Right atrium auricular region (tissue), 2 donors: ENCODE measurements at places on chromosomes 16 and 17.

DNA sequence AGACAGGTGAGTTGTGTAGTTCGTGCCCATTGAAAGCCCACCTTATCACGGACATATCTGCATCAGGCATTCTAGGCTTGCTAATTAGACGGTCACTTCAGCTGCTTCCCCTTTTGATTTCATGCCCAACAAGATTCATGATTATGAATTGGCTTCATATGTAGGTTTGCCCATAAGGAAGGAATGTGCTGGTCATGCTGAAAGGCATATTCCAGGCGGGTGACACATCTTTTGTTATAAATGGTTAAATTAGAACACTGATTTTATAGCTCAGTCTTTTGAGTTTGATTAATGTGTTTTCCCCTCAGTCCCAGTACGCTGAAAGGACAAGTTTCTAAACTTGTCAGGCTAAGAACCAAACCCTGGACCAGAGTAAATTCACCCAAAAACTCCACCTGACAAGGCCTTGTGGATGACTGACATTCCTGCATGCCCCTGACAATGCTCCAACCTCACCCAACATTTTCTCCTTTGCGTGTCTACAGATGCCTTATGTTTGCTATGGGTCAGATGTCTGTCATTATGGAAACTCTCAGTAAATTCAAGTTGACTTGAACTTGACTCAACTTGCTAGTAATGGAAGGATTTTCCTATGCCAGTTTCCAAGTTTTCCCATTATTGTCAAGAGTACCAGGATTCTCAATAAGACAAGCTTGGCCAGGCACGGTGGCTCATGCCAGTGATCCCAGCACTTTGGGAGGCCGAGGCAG is 421.9 kb downstream of the PMP22 start:
- DNase-seq, result no peak

GRCh38 chr16:86392436-86393152 is 117.7 kb upstream of the FOXF1 start:
- no peak for DNase-seq

DNA sequence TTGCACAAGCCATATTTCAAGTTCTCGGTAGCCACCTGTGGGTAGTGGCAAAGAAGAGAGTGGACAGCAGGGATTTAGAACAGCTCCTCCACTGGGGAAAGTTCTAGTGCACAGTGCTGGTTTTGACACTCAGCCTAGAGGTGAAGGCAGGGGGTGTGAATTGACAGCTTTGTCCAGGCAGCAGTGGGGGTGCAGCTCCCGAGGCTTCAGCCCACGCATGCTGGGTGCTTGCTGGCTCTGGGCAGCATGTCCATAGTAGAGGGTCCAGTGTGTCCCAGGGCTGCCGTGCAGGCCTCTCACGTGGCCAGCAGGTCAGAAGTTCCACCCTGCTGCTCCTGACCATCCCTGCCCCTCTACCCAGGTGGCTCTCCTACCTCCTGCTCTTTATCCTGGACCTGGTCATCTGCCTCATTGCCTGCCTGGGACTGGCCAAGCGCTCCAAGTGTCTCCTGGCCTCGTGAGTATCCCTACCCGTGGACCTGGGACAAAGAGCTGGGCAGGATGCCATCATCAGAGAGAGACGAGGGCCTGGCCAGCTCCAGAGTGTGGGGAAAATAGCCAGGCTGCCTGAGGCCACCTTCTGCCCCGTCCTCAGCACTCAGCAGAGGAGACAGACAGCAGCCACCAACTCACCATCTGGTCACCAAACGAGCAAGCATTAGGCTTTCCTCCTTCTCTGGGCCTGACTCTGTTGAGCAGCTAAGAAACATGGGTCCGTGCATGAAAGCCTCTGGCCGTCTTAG is 29.8 kb downstream of the TTYH2 start:
- DNase-seq, result no peak

- no peak for DNase-seq
Measured at GRCh38 chr17:81049372-81049911, 14.5 kb downstream of the BAIAP2 start.

DNA sequence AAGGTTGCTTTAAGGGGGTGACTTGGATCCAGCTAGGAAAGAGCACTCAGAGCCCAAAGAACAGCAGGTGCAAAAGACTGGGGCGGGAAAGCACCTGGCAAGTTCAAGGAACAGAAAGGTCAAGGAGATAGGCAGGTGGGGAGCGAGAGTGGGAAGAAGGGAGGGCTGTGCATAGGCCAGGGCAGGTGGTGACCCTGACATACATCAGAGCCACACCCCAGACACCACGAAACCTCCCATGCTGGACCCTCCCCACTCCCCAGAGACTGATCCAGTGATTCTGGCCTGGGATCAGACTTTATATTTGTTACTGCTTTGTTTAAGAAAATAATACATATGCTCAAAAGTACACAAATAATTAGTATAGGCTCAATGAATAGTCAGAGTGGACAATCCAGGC is 48.5 kb upstream of the RBFOX3 start:
- peak; percentile 26 for DNase-seq

DNA sequence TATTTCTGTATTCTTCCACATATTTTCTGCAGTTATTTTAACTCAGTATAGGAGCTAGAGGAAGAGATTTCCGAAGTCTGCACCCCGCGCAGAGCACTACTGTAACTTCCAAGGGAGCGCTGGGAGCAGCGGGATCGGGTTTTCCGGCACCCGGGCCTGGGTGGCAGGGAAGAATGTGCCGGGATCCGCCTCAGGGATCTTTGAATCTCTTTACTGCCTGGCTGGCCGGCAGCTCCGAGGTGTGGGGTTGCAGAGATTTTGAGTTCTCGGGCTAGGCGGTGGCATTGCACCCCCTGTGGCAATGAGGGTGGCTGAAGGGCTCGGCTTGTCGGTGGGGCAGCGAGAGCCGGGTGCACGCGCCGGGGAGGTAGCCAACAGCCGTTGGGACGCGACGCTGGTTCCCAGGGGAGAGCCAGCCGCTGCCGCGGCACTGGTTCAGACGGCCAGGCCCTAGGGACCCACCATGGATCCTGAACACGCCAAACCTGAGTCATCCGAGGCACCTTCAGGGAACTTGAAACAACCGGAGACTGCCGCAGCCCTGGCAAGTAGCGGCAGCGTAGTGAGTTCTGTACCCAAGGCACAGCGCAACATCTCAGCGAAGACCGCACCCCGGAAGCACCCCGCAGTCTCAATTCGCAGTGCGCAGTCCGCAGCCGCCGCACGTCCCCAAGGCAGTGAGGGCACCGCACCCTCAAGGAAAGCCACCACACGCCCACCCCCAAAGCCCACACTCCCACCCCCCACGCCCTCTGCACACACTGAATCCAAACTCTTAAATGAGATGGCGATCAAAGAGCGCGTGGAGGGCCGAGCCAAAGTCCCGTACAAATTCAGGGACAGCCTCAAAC is at the start of gene CMTM1:
CMTM1 (plus strand) TSS at position 389 of the 851 bp plus-strand sequence; CDS start at position 464, 75 bp downstream.
- no peak for DNase-seq

DNA sequence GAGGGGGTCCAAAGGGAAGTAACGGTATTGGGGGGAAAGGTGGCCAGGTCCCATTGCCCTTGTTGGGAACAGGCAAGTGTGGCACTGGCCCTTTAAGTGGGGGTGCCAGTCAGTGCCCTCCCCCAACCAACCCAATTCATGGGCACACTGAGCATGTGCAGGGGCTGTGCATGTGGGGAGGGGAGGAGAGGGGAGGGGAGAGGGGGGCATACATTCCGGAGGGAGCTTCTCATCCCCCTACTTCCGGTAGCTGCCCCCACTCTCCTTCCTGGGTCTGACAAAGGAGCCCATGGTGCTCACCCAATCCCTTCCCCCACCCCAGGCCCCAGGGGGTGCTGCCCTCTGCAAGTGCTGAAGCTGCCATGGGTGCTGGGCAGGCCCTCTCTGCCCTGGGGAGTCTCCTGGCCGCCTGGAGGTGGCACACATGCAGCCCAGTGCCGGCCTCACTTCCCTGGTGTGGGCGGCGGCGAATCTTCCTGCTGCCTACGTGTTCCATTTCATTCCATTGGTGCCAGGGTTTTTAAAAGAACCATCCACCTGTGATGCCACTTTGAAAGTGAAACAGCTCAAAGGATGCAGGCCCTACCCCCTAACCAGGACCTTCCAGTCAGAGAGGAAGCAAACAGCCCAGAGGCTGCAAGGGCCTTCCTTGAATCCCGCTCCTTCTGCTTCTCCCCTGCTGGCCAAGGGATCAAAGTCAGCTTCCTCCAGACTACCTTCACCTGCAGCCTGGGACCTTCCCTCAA is 11.0 kb downstream of the HEXIM2 start:
- no peak for DNase-seq

DNA sequence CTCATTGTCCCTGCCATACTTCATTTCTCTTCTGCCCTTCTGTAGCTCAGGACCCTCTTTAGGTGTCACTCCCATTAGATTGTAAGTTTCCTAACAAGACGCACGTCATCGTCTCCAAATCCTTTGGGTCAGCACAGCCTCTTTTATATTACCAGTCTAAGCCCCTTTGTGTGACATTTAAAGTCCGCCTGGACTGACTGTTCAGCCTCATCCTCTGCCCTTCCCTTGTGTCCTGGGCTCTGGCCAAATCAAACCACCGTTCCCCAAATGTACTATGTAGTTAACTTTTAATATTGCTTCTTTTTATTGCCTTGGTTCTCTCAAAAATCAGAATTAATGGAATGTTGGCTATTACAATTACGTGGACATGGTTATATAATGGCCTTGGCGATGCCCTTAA is 38.2 kb downstream of the PITPNC1 start:
- DNase-seq, result no peak

DNA sequence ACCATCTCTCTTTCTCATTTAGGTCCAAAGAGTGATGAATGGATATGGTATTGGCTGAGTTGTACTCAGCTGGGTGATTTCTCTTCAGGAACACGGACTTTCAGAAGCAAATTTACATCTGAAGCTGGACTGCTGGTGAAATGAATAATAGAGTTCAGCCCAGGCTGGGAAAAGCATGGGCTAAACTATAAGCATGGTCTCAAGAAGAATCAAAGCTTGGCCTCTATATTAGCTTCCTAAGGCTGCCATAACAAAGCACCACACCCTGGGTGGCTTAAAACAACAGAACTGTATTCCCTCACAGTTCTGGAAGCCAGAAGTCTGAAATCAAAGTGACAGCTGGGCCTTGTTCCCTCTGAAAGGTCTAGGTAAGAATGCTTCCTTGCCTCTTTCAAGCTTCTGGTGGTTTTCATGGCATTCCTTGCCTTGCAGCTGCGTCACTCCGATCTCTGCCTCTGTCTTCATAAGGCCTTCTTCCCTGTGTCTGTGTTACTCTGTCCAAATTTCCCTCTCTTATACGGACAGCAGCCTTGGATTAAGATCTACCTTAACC is 89.8 kb upstream of the CES5A start:
- no peak for DNase-seq

DNA sequence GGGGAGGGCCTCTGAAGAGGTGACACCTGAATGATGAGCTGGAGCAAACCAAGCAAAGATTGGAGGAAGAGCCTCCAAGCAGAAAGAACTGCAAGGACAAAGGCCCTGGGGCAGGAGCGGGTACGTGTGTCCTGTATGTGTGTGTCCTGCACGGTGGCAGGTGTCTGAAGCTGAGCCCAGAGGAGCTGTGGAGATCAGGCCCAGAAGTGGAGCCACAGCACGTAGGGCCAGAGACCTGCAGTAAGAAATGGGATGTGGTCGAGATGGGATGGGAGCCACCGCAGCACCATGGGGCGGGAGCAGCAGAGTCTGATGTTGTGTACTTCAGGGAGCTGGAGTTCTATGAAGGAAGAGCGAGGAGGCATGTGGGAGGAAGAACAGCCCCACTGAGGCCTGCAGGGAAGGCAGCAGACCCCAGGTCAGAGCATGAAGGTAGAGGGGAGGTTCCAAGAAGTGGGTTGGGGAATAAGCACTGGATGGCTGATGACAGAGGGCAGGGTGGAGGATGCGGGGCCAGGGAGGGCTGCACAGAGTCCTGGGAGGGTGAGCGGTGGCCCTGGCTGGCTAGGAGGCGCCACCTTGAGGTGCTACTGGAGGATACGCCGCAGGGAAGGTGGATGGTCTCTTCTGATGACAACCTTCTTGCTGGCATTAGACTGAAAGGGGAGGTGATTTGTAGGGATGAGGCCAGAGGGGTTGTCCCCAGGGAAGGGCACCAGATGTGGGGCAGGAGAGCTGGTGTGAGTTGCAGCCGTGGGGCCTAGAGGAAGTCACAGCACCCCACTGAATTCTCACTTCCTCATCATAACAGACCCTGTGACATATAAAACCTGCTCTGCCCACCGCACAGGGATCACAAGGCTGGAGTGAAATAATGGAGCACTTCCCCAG is 10.6 kb upstream of the CETP start:
- DNase-seq, result no peak

- DNase-seq, result no peak
Measured at GRCh38 chr17:62825182-62825581, 17.1 kb upstream of the MARCHF10 start.

DNA sequence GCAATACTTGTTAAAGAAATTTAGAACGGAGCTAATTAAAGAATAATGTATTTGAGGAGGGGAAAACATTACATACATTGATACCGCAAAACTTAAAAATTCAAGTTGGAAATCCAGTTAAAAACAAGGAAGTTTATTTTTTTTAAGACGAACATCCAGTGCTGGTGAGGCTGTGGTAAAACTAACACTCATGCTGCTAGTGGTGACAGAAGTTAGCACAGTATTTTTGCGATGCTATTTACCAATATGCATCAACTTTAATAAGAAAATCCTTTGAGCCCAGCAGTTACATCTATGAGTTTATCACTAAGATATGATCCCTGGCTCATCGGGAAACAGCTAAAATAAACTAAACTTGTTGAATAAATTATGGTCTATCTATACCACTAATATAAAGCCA is 31.7 kb downstream of the GSPT1 start:
- no peak for DNase-seq

GRCh38 chr17:14331225-14331981 is 30.5 kb downstream of the HS3ST3B1 start:
- no peak for DNase-seq

GRCh38 chr16:10954903-10955302 is 10.5 kb downstream of the CLEC16A start:
- no peak for DNase-seq

DNA sequence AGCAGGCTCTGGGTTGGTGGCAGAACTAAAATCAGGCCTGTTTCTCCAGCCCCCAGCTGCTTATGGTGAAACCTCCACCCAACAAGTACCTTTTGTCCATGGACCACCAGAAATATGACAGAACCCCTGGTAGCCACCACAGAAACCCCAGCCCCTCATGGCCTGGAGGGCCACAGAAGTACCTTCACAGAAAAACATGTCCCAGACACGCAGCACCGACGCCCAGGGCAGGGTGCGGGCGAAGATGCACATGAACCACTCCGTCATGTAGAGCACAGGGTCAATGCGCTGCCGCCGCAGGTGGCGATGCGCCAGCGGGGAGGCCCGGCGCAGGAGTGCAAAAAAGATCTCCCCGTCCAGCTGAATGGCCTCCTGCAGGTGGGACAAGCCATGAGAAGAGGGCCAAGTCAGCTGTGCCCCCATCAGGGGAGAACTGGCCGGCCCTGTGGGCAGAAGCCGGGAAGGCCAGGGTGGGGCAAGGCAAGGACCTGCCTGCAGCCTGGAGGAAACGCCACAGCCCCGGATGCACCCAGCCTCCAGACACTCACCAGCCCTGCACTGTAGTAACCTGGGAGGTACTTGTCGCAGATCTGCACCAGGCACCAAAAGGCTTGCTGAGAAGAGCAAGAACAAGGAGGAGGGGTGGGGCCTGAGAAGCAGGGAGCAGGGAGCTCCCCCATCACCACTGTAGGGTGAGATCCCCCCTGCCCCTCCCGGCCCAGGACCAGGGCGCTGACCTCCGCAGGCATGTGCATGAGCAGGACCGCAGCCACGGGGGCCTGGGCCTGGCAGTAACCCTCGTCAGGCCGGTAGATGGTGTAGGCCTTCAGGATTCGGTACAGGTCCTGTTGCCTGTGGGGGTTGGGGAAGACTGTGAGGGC is 4.1 kb upstream of the CD2BP2 start:
- DNase-seq, result no peak
